ENCODE measurements at places on chromosomes 2 and 18.

DNA sequence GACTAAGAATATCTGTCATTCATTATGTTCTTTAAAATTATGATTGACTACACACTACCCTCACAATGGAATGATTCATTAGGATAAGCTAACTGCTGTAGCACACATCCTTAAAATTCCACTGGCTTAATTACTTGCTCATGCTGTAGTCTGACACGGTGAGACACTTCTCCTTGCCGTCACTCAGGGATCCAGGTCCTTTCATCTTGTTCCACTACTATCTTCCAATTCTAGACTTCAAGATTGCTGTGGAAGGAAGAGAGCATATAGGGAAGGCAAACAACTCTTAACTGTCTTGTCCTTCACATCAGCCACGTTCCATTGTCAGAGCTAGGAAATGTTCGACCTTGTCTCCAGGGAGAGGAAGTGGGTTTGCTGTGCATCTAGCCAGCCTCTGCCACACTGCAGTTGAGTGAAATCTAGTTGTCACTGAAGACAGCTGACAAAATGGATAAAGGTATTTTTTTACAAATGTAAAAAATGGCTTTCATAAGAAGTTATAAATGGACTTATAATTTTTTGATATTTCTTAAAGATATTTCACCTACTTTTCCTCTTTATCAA is 30.1 kb downstream of the GREB1L start:
- DNase-seq = no peak

GRCh38 chr18:62880673-62881364 is 165.5 kb downstream of the PHLPP1 start:
- DNase-seq = no peak

- no peak for DNase-seq
These were observed 243.2 kb upstream of the BOD1L2 start for GRCh38 chr18:56903686-56904085.

DNA sequence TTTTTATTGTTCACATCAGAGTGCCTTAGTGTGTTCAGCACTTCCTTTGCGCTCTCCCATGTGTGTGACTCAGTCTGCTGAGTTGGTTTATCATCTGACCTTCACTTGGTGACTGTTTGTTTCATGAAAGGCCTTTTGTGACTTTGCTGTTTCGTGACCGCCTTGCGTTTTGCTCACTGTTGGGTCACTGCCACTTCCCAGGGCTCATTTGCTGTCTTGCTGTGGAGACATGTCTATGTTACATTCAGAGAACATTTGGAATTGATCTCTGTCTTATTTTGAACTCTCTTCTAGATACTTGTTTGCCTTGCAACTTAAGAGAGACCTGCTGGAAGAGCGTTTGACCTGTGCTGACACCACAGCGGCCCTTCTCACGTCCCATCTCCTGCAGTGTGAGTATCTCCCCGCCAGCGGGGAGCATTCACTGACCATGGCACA is 54.7 kb downstream of the FARP2 start:
- DNase-seq = no peak

- DNase-seq = no peak
These were observed 31.4 kb downstream of the ATF2 start for GRCh38 chr2:175136334-175137215.
